Stimulated activated CD8-positive, alpha-beta memory T cell treated with anti-CD3 and anti-CD28 coated beads, Interleukin-4, amount 100 ng/mL, for 4 hours (primary cell): ENCODE measurements at places on chromosomes 7 and 10.
A peak's percentile ranks its signal among the peaks of the same experiment; 100 is the strongest.

DNA sequence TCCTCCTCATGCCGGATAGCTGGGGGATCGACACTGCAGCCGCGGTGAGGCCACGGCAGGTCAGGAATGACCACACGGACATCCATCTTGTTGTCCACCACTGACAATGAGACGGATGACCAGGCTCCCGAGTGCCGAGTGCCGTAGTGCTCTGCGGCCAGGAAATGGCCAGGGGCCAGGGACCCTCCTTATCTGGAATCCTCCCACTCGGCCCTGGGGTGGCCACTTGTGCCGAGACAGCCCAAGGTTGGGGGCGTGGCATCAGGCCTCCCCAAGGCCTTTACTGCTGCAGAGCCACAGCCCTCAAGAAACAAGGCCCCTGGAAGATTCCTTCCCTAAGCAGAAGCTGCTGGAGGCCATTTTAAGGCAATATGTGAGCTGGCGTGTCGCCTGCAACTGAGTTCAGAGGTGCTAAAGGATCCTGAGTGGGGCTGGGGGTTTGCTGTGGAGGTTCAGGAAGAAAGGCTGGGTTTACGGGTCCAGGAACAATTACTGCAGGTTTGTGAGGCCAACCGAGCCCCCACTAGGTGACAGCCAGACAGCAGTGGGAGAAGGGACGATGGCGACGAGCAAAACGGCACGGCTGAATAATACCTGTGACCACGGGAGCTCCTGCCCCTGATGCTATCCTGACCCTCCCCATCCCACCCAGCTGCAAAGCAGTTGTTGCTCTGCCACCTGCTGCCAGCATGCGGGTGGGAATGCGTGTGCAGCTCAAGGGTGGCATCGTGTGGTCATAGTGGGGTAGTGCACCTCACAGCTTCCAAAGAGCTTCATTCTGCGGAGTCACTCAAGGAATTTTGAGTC is 31.6 kb upstream of the LEP start:
- DNase-seq = peak; percentile 14

GRCh38 chr10:117348236-117348635 is 27.0 kb downstream of the PDZD8 start:
- no peak for DNase-seq

DNA sequence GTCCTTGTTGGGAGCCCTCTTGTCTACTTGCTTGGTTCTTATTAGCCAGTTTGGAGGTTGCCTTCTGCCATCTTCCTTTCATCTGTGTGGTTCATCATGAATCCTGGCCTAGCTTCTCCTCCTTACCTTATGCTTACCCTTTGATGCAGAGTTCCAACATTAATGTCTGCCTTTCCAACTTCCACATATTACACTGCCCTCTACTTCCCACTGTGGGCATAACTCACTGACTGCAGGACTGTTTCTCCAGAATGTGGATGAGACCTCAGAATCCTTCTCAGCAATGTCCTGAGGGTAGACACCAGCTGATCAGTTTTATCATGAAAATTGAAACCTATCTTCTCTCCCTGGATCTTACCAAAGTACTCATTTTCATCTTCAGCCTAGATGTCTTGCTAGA is 491.0 kb downstream of the LRMDA start:
- no peak for DNase-seq

- DNase-seq = no peak
Observed at GRCh38 chr7:151225948-151226510, 976 bp downstream of the ABCF2 start.

DNA sequence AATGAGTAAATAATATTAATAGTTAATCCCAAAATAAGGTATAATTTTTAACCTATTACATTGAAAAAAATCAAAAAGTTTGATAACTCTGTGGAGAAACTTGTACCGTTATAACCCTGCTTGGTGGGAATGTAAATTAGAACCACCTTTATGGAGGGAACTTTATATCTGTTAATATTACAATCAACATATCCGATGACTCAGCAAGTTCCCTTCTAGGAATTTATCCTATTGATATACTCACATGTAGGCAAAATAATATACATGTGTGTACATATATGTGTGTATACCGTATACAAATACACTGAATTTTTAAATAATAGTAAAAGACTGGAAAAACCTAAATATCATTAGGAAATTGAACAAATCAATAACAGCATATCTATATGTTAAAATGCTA is 54.7 kb downstream of the PANK1 start:
- no peak for DNase-seq

- DNase-seq = no peak
Observed at GRCh38 chr10:69065406-69066361, 22.2 kb upstream of the SRGN start.

GRCh38 chr10:86033581-86033980 is 333.0 kb downstream of the GRID1 start:
- no peak for DNase-seq

GRCh38 chr10:101848408-101848807 is 4.8 kb upstream of the KCNIP2 start:
- DNase-seq = no peak

DNA sequence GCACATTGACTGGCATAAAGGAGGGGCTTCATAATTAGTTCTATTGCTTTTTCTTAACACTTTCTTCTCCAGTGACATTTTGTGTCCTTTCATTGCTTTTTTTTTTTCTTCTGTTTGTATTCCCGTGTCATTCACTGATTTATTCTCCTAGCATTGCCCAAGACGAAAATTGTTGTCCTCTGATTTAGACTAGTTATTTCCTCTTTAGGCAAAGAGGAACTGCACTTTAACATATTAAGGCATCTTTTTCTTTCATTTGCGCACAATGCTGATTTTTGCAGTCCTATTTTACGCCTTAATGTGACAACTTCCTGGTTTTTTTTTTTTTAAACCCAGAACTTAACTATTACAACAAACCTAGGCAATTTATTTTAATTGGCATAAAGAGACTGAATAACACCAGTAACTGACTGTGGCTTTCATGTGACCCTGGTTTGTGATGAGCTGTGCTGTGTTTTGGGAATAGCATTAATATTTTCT is 39.7 kb downstream of the ARID5B start:
- no peak for DNase-seq

- DNase-seq = no peak
Observed at GRCh38 chr7:35485436-35485835, 209.5 kb downstream of the HERPUD2 start.

DNA sequence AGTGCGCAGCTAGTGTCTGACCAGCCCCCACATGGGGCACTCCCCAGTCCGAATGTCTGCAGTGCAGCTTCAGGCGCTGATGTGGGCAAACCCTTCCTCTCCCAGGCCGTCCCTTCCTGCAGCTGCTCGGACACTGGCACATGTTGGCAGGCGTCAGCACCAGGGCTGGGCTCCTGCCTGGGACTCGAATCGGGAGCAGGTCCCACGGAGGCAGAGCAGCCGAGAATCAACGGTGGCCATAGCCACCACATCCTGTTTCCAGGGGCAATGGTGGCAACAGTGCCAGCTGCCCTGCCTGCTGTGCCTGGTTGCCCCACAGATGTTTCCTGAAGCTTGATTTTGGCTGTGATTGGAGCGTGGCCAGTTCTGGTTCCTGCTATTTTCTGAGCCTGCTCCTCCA is 65.8 kb downstream of the MGMT start:
- DNase-seq = no peak

GRCh38 chr10:24168258-24169170 is 40.4 kb upstream of the KIAA1217 start:
- DNase-seq = no peak

GRCh38 chr7:88089561-88089960 is 130.3 kb downstream of the SRI start:
- no peak for DNase-seq

DNA sequence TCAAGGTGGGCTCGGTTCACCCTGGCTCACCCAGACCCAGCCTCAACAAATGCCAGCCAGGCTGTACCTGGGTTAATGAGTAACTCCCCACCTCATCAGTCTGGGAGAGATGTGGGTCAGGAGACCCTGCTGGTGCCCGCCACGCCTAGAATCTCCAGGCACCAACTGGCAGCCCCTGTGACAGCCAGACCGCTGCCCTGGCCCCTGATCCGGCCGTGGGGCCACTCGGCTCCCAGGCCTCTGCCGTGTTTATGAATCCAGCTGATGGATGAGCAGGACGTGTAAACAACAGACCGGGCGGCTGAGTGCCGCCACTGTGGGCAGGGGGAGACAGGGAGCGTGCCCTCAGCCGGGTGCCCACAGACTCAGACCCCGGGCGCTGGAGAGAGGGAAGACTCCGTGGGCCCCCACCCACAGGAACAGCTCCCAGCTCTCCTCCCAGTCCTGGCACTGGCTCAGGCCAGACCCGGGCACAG is 34.0 kb upstream of the PDGFA start:
- no peak for DNase-seq

DNA sequence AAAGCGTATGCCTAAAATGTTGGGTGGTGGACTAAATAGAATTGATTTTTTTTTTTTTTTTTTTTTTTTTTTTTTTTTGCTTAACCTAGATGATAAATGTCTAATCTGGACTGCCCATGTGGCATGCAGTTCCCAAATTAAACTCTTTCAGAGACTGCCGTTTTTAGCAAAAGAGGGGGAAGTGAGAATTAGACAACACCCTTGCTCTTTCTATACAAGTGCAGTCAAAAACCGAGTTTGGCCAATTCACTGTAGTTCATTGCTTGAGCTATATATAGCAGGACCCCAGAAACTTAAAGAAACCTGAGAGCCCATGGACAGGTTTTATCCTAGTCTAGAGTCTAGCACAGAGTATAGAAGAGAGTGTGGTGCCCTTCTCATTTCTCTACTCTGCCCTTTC is 141.9 kb downstream of the GRM3 start:
- DNase-seq = no peak

DNA sequence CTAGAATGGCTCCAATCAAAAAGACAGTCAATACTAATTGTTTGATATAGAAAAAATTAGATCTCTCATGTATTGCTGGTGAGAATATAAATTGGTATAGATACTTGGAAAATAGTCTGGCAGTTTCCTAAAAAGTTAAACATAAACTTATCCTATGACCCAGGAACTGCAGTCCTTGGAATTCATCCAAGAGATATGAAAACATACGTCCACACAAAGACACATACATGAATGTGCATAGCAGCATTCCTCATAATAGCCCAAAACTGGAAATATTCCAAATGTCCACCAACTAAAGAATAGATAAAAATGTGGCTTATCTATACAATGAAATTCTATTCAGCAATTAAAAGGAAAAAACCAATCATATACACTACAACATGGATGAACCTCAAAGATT is 128.4 kb downstream of the ZFAND4 start:
- no peak for DNase-seq

DNA sequence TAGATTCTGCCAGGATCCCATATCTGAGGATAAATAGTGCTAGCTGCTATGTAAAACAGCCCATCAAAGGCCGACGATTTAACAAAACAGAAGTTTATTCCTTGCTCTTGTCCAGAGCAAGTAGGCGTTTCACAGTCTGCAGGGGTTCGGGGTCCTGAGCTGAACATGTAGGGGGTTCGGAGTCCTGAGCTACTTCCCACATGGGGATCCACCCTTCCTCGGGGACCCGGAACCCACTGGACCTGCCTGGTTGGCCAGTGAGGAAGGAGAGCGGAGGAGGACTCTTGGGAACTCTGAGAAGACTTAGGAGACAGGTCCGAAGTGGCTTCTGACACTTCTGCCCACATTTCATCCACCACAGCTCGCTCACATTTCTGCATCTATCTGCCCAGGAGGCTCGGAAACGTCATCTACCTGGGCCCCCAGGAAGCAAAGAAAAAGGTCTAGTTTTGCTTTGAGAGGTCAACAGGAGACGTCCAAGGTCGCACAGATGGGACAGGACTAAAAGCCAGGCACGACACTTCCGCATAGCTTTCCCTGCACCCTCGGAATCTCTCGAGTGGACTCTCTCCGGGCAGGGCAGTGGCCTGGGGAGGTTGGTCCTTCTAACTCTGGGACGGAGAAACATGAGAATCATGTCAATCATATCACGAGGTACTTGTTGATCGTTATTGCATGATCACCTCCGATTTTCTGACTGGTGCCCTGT is 86.4 kb downstream of the MICALL2 start:
- no peak for DNase-seq

DNA sequence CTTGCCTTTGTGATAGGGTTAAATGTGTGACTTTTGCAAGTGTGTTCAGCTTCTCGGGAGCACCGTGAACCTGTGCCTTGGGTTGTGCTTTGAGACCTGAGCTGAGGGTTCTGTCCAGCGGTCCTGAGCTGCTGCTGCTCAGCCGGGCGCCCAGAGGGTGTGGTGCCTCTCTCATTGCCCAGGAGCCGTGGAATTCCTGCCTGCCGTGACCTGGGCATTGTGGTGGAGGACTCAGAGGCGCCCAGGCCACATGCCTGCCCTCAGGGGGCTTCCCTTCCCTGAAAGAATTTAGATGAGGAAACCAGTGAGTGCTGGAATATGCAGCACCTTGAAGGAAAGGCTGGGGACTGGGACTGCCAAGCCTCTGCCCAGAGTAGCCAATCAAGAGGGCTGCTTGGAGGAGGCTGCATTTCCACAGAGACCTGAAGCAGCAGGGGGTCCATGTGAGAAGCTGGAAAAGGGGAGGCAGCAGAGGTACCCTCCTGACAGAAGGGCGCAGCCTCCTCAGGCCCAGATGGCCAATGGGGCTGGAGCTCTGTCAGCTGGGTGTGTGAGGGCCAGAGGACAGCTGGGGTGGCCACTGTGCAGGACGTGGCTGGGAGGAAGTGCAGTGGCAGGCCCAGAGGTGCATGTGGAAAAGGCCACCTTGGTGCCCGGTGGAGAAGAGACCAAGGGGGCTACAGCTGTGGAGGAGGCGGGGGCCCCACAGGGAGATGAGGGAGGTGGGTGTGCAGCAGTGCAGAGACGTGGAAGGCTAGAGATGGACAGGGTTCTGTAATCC is 107.3 kb downstream of the NKX6-2 start:
- no peak for DNase-seq

GRCh38 chr10:132001238-132001972 is 19.7 kb upstream of the BNIP3 start:
- no peak for DNase-seq

DNA sequence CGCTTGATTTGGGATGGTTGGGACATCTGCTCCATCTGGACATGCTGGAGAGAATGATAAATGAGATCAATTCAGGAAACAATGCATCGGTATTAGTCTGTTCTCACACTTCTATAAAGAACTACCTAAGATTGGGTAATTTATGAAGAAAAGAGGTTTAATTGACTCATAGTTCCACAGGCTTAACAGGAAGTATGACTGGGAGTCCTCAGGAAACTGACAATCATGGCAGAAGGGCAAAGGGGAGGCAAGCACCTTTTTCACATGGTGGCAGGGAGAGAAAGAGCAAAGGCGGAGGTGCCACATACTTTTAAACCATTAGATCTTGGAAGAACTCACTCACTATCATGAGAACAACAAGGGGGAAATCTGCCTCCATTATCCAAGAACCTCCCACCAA is 16.8 kb upstream of the TSPAN12 start:
- DNase-seq = no peak

- DNase-seq = no peak
Observed at GRCh38 chr7:27912751-27913150, 172.8 kb downstream of the TAX1BP1 start.

GRCh38 chr7:112715525-112715924 is 74.7 kb downstream of the TMEM168 start:
- no peak for DNase-seq

DNA sequence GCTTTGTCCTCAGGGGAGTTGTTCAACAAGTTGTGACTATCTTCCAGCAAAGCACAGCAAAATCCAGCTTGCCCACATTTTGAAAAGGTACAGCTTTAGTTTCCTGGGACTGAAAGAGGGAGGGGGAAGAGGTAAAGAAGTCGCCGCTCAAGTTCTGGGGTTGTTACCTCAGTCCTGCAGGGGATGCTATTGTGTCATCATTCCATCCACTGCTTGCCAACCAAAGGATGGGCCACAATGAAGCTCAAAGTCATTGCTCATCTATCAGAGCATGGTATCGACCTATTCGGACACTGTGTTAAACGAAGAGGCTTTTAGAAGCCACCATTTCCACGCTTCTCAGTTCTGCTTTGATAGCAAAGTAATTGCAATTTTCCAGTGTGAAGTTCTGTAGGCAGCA is 34.3 kb downstream of the NPY start:
- no peak for DNase-seq
